ENCODE measurements at places on chromosomes 16 and 17.

DNA sequence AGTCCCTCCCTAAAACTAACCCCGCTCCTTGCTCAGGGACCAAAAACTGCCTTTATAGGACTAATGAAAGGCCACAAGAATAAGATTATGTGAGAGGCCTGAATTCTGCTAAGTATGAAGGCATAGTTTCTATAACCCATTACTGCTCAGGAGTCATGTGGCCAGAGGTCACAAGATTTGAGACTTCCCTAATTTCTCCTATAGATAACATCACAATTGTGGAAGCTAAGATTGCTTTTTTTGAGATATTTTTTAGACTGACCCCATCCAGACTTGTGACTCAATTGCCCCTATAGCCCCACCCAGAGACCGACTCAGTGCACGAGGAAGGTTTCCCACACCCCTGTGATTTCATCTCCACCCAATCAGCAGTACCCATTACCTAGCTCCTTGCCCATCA is 504.1 kb upstream of the GOT2 start:
- peak; percentile 17 for DNase-seq

- DNase-seq = no peak
These were observed 23.7 kb upstream of the WSCD1 start for GRCh38 chr17:6046431-6046830.

DNA sequence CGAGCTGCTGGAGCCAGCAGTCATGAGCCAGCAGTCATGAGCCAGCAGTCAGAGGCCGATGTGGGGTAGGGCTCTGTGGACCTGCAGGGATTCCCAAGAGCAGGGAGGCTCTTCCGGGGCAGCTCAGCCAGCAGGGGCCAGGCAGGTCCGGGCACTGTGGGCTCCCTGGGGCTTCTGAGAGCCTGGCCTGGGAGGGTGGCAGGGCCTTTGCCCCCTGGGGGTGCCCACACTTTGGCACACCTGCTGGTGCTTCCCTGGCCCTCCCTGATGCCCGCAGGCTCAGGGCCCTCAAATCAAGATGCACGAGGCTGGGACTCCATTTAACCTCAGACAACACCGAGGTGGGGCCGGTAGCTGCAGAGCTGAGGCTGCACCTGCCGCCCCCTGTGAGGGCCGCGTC is 18.1 kb downstream of the SOX8 start:
- no peak for DNase-seq

GRCh38 chr17:5585836-5586521 is 1.7 kb upstream of the NLRP1 start:
- no peak for DNase-seq

DNA sequence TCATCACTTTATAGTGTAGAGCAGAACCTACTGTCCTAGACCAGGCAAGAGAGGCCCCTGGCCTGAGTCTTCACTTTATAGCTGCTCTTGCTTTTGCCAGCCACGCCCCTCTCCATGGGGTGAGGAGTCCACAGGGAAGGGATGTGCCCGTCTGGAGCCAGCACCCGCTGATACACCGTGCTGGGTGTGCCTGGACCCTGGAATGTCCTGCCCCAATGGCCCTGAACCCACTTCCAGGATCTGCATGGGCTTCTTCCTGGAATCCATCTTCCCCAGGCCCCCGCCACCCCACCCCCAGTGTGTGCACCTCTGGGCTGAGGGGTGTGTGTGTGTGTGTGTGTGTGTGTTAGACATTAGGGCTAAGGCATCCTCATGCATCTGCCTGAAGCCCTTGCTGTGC is 44.9 kb downstream of the MEOX1 start:
- no peak for DNase-seq

DNA sequence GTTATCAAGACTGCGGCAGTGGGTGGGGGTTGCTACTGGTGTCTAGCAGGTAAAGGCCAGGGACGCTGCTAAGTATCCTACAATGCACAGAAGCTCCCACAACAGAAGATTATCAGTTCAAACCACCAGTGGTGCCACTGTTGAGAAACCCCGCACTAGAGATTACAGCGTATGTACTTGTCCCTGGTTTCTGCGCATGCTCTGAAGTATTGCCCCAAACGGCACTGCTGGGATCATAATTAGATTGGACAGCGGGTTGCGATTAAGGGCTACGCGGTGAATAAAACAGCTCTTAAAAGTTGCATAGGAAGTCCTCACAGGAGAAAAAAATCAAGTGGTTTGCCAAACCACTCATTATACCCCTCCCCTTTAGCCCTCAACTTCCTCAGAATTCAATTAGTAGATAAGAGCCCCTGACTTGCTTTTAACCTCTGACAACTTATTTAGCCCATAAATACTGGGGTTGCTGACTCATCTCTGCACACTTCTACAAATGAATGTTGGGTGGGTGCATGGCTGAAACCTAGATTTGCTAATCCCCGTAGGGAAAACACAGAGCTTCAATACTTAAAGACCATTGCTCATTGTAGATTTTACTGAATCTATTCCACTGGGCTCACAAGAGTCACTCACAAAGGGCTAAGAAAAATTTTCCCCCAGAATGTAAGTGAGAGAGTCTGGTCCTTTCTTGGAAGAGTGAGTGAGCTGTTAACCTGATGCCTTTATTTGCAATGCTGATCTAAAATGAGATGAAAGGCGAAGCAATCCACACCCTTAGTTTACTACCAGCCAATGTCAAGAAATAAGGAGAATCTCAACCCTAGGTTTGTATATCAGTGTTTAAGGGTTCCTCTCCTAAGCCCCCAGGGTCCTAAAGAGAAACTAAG is 91.8 kb downstream of the RGS9 start:
- DNase-seq = no peak

All from mucosa of descending colon (tissue), 3 donors.